ENCODE measurements at places on chromosomes 6 and 20. TPM values are rescaled to one million over a fixed set of nuclear protein-coding genes. Genes with fewer than 3 reads are reported as not detected.

The TNFRSF6B gene
- not detected for total RNA-seq

The SEMG1 gene
- not detected for total RNA-seq

The EFCAB8 gene
- not detected for total RNA-seq

The EPPIN gene
- total RNA-seq = not detected

The SCGN gene
- not detected for total RNA-seq

The KIAA0408 gene
- 40.7 TPM for total RNA-seq

DNA sequence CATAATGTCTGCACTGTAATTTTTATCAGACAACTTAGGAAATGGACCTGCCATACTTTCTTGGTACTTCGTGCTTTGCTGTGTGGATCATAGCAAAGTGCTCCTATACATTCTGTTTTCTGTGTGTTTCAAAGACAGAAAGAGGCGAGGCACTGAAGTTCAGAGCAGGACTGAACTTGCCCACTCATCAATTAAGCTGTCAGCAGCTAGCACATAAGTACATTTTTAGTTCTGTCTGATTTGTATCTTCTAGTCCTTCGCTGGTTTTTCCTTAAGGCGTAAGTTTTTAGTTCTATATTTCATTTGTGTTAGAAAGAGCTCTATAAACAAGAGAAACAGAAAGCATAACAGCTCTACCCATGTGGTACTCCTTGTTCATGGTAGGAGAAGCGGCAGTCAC lies 42.1 kb downstream of the MAP3K4 start:
- DNase-seq = no peak

- DNase-seq = no peak
These were observed 1.1 kb downstream of the SLPI start for GRCh38 chr20:45253261-45253660.

DNA sequence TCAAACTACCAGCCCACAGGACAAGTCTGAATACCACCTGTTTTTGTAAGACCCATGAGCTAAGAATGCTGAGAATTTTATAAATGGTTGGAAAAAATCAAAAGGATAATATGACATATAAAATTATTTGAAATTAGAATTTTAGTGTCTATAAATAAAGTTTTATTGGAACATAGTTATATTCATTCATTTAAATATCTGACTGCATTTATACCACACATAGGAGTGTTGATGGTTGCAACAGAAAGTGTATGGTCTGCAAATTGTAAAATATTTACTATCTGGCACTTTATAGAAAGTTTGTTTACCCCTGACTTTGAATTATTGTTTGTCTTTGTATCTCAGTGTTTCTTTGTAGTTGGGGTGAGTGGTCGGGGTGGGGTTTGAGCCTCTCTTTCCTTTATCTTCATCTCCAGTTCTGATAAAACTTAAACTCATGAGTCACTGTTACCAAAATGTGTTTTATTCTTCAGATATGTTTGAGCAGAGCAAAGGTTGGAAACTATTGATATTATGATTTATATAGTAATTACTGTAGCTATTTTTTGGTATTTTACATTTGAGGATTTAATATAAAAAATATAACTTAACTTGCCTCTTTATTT lies 55.5 kb downstream of the CD2AP start:
- DNase-seq = no peak

- DNase-seq = no peak
These were observed 22.1 kb downstream of the MAP3K4 start for GRCh38 chr6:161013695-161014094.

- DNase-seq = no peak
These were observed 5.6 kb downstream of the PCMTD2 start for GRCh38 chr20:64261138-64261537.

GRCh38 chr6:156851454-156851921 lies 74.3 kb downstream of the ARID1B start:
- no peak for DNase-seq

DNA sequence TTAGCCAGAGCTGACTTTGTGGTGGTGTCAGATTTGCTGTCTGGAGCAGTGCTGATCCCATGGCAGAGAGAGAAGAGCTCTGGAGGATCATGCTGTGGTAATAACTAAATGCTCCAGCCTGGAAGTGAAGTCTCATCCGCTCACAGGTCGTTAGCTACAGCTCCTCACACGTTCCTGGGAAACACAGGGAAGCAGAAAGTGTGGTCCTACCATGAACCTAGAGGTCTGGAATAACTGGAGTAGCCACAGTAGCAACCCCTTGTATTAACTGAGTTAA lies 2.7 kb downstream of the HIVEP1 start:
- DNase-seq = no peak

GRCh38 chr6:21946298-21946783 lies 350.5 kb downstream of the PRL start:
- DNase-seq = no peak

GRCh38 chr6:21264288-21265033 lies 329.1 kb upstream of the SOX4 start:
- no peak for DNase-seq

DNA sequence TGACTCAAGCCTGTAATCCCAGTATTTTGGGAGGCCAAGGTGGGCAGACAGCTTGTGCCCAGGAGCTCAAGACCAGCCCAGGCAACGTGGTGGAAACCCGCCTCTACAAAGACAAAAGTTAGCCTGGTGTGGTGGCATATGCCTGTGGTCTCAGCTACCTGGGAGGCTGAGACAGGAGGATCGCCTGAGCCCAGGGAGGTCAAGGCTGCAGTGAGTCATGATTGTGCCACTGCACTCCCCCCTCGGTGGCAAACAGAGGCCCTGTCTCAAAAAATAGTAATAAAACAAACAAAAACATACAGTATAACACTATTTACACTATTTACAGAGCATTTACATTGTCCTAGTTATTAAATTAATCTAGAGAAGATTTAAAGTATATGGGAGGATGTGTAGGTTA lies 56.0 kb upstream of the PIM1 start:
- DNase-seq = no peak

GRCh38 chr20:37943033-37943432 lies 40.1 kb downstream of the VSTM2L start:
- DNase-seq = no peak

- no peak for DNase-seq
These were observed 37.2 kb downstream of the SEL1L2 start for GRCh38 chr20:13953227-13953626.

GRCh38 chr6:47362857-47363461 lies 53.3 kb upstream of the TNFRSF21 start:
- no peak for DNase-seq

- no peak for DNase-seq
These were observed 164.1 kb upstream of the GJE1 start for GRCh38 chr6:141968632-141969031.

DNA sequence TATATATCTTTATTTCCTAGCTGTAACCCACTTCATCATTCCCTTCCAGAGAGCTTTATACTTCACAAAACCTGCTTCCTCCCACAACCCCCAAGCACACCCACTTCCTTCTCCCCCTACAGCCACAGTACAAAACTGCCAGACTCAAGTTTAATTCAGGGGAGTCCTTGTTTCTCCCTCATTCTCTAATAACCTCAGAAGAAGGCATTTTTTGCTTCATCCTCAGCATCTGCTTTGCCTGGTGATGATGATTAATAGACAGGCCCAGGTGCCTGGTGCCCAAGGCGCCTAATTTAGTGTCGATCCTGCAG lies 414.3 kb downstream of the KIF16B start:
- DNase-seq = no peak

Measured in neural crest cell (in vitro differentiated cells).